ENCODE measurements at places on chromosomes 3 and 15.
A peak's percentile ranks its signal among the peaks of the same experiment; 100 is the strongest.

DNA sequence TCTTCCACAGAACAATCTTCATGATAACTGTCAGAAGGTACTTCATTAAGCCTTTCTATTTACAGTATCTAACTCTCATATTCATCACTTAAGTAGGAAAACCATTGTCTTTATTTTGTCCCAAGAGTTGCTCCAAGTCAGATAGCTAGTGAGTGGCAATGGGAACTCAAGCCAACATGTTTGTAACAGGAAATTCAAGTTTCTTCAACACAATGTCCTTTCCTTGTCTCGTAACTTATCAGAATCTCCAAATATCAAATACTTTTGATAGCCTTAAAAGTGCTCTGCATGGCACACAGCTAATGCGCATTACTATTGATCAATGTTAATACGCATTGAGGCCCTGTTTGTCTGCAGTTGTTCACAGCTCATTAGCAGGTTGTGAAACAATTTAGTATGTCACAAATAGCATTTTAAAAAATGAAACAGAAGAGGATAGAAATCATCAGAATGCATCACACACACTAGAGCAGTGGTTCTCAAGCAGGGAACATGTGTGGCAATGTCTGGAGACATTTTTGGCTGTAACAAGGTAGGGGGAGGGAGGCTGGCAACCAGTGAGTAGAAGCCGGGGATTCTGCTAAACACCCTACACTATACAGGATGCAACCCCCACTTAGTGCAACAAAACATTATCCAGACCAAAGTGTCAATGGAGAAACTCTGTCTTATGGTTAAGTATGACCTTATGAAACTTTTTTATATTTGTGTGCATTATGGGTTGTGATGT is 27.5 kb downstream of the BTLA start:
- DNase-seq = no peak

GRCh38 chr3:59408047-59408624 is 358.3 kb upstream of the CFAP20DC start:
- DNase-seq = peak; percentile 28

- DNase-seq = no peak
Observed at GRCh38 chr3:127610105-127610504, 11.9 kb downstream of the MCM2 start.

- no peak for DNase-seq
Observed at GRCh38 chr3:193879864-193880242, 256.1 kb upstream of the HES1 start.

DNA sequence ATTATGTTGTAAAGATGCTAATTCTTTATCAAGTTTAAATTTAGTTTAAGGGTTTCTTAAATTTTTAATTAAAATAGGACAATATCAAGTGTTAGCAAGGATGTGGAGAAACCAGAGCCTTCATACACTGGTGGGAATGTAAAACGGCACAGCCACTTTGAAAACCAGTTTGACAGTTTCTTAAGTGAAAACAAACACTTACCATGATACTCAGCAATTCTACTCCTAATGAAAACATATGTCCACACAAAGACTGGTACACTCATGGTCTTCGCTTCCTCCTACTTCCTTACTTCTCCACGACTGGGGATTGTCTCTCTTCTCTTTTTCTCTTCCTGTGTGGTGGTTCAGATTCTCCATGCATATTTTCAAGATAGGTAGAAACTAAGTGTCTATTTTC is 9.2 kb downstream of the SKIC8 start:
- no peak for DNase-seq
